ENCODE measurements at places on chromosomes 13 and 19.

DNA sequence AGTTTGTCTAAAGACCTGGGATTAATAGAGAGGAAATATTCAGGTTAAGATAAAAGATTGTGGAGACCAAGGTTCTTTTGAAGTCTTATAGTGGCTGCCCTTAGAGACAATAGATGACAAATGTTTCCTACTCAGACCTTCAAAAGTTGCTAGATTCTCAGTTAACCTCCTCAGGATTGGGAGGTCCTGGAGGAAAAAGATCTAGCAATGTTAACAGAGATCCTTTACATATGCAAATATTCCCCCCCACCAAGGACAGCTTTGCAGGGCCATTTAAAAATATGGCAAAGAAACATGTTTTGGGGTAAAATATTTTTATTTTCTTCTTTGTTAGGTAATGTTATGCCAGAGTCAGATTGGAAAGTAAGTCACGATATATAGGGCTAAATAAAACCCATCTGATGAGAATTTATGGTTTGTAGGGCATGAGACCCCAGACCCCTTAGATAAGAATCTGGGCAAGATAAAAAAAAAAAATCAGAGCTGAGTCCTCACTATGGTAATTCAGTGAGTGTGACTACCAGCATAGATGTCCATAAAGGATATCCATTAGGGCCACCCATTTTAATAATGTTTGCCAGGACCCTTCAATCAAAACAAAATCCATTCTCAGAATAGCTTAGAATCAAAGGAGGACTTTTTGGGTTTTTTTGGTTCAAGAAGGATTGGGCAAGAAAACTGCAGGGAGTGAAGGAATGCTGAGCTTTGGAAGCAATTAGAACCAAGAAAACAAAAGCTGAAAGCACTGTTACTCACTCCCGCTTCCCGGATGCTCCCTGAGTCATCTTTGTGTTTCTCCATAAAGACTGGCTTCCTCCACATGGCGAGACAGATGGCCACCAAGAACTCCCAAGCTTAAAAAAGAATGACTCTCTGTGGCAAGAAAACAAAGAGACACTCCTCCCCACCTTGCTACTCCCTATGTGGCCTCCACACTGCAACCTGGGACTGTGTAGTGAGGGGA, 28.2 kb downstream of the VSTM1 start:
- DNase-seq: no peak

- DNase-seq: no peak
Observed at GRCh38 chr13:92303428-92303827, 905.0 kb downstream of the GPC5 start.

DNA sequence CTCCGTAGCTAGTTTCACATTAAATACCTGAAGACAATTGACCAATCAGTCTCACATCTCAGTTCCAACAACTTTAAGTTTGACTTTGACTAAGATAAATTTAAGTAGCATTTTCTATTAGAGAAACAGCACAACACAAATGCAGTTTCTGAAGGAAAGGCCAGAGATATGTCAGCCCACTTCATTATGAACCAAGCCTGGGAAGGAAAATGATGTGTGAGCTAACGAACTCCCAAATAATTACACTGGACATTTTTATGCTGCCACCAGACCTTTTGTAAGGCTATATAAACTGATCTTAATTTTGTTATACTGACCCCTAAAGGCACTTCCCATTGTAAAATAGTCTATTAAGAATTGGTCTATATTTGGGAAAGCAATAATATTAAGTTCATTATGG, 57.9 kb upstream of the DACH1 start:
- DNase-seq: no peak

DNA sequence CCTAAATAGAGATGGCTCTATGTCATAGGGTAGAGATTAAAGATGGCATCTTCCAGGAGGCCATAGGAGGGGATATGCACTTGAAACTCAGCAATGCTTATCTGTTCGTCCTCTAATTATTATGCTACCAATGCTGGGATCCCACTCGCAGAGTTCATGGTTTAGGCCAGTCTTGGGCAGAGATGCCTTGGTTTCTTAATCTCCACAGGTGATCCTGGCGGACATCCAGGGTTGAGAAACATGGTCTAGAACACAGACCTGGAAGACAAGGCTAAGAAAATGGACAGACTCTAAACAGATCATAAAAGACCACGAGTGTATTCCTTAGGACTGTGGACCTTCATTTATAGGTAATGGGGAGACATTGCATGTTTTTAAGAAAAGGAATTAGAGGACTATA, 70.0 kb upstream of the IRS2 start:
- DNase-seq: no peak

DNA sequence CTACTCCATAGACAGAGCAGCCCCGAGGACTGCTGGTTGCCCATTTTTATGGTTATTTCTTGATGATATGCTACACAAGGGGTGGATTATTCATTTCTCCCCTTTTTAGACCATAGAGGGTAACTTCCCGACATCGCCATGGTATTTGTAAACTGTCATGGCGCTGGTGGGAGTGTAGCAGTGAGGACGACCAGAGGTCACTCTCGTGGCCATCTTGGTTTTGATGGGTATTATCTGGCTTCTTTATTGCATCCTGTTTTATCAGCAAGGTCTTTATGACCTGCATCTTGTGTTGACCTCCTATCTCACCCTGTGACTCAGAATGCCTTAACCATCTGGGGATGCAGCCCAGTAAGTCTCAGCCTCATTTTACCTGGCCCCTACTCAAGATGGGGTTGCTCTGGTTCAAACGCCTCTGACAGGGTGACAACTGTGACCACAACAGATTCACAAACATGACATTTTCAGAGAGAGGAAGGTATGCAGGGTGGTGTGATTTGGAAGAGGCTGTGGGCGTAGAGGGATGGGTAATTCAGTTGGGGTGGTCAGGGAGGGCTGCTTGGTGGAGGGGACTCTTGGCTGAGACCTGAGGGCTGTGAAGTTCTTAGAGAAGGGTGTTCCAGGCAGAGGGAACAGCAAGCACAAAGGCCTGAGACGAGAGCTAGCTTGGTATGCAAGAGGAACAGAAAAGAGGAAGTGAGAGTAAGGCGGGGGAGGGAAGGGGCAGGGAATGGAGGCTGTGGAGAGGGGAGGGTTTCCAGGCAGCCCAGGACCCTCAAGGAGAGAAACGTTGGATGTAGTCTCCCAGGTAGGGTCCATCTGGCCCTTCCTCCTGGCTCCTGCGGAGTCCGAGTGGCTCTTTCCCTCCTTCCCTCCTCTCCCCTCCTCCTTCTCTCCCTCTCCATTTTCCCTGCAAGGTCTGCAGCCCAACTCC, 23.5 kb downstream of the FAM187B start:
- DNase-seq: no peak

- no peak for DNase-seq
Observed at GRCh38 chr19:17246681-17247425, 1.1 kb upstream of the NR2F6 start.

DNA sequence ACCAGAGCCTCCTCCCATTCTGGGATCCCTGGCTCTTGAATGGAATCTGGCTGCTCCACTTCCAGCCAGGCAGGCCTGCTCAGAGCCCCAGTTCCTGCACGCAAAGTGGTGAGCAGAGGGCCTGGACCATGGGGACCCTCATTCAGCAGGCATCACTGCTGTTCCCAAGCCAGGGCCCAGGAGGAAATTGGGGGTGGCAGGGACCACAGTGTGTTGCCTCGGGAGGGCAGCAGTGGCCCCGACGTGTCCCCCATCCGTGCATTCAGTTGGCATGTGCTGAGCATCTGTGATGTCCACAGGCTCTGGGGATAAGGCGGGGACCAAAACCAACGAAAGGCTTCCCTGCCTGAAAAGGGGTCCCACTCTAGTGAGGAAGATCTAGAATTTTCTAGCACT, 11.2 kb downstream of the CCDC97 start:
- no peak for DNase-seq

All from cerebellum (tissue), 4 donors.